ENCODE measurements at places on chromosomes 5 and 9.
A peak's percentile ranks its signal among the peaks of the same experiment; 100 is the strongest.

DNA sequence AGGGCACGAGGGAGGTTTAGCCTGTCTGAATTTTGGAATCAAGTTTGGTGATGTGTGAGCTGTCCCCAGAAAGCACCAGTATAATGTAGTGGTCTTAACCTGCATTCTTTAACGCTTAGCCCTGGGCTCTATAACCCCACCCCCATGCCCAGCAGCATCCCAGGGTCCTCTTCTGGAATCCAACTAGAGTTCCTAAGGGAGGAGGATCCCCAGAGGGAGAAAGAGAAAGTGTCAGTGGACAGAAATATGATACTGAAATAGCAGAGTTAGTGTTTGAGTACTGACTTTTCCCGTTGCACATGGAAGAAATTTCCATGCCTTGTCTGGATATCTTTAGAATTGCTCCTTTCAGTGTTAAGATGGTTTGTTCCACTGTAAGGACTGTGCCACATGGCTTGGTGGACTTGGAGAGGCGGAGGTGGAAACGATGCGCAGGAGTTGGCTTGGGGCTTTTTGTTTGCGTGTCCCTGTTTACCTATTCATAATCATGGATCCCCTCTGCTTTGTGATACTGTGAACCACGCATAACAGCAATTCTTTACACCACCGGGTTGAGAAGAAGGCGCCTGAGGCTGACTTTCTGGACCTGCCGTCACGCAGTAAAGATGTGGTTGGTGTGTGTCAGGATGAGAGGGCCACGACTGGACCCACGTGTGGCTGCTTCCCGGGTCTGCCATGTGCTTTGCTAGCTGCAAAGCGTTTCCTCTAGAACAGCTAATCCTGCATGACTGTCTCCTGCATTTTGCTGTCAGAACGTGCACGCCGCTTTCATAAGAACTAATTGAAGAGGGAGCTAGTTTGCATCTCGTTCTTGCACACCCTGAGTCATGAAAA, 142.3 kb downstream of the SMARCA2 start:
- DNase-seq, result no peak

GRCh38 chr9:71608825-71609447, 159.4 kb downstream of the CEMIP2 start:
- DNase-seq, result no peak

GRCh38 chr9:25513509-25514033, 164.7 kb downstream of the TUSC1 start:
- DNase-seq, result no peak

GRCh38 chr5:172178991-172179989, 8.7 kb downstream of the STK10 start:
- DNase-seq, result no peak

GRCh38 chr5:121408778-121409177, 442.9 kb upstream of the FTMT start:
- DNase-seq, result no peak

- DNase-seq, result no peak
Observed at GRCh38 chr5:6361101-6361500, 17.2 kb downstream of the MED10 start.

- DNase-seq, result peak; percentile 88
Observed at GRCh38 chr9:129139993-129140396, 28.8 kb downstream of the PTPA start.

- DNase-seq, result no peak
Observed at GRCh38 chr9:137194909-137195308, 5.6 kb downstream of the TPRN start.

DNA sequence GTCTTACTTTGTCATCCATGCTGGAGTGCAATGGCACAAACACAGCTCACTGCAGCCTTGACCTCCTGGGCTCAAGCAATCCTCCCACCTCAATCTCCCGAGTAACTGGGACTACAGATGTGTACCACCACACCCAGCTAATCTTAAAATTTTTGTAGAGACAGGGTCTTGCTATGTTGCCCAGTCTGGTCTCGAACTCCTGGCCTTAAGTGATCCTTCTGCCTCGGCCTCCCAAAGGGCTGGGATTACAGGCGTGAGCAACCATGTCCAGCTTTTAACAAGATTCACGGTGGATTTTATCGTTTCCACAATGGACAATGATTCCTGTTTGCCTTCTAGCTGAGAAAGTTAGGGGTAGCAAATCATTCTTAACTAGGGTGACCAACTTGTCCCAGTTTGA, 165.9 kb downstream of the ZNF608 start:
- no peak for DNase-seq

DNA sequence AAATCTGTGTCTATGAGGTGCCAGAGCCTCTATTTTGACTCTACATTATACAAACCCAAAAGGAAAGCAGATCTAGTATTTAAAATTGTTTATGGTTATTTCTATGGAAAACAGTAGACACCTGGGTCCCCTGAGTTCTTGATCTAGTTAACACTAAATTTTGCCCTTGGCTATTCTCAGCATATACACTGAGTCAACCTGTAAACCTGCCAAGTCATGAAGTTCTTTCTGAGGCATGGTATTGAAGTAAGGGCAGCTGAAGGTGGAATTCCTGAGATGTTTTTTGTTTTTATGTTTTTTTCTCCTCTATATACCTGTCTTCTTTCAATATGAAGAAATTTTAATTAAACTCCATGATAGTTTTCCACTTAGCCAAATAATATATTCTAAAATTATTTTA, 120.2 kb downstream of the PDE4D start:
- DNase-seq, result no peak

DNA sequence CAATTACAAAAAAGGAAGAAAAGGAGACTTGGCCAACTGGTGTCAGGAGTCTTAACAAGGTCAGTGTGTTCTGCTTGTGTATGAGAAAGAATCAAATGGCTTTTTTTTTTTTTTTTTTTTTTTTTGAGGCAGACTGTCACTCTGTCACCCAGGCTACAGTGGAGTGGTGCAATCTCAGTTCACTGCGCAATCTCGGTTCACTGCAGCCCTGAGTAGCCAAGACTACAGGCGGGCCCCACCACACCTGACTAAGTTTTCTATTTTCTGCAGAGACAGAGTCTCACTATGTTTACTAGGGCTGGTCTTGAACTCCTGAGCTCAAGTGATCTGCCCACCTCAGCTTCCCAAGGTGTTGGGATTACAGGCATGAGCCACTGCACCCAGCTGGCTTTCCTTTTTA, 3.1 kb upstream of the IL7R start:
- DNase-seq, result no peak

DNA sequence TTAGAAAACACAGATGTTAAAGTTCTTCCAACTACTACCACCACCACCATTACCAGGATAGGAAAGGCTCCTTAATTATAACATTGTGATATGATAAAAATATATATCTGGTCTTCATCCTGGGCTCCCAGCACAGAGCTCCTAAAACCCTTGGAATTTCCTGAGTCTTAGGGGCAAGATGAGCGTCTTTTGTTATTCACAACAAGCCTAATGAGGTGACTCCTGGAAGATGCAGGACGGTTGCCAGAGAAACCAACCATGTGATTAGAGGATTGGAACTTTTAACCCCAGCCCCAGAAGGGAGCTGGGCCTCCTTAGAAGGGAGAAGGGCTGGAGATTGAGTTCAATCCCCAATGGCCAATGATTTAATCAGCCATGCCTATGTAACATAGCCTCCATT, 148.0 kb upstream of the ADRA1B start:
- DNase-seq, result no peak

- no peak for DNase-seq
Observed at GRCh38 chr5:115702025-115702424, 76.2 kb upstream of the TMED7 start.

- DNase-seq, result peak; percentile 75
Observed at GRCh38 chr5:138641547-138642298, 66.5 kb upstream of the HSPA9 start.

GRCh38 chr9:134917431-134918373, at the start of gene FCN1:
FCN1 (minus strand) TSS chr9:134917912; CDS start chr9:134917871, 41 bp downstream.
- no peak for DNase-seq

DNA sequence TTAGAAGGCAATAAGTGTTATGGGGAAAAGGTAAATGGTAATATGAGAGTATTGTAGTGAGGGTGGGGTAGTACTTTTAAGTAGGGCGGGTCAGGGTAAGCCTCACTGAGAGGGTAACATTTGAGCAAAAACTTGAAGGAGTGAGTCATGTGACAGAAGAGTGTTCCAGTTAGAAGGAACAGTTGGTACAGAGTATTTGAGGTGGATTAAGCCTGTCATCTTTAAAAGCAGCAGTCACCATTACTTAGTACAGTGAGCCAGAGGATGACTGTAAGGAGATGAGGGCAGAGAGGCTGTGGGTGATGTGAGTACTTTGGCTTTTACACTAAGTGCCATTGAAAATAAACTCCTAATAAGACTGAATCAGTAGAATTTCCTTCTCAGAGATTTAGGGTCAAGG, 54.8 kb downstream of the UBAP1 start:
- no peak for DNase-seq

DNA sequence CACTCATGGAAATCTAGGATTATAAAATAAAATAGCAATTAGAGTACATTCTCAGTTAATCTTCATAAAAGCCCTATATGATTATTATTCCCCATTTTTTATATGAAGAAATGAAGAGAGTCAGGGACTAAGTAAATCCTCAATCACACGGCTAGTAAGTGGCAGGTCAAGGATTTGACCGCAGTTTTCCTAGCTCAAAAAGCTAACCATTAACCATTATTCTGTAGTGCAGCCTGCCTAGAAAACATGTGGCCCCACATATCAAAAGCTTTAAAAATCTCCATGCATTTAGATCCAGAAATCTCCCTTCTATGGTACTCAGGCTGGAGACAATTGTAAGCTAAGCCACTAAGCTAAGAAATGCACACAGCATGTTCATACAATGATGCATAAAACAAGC, 21.4 kb downstream of the EPB41L4A start:
- no peak for DNase-seq

DNA sequence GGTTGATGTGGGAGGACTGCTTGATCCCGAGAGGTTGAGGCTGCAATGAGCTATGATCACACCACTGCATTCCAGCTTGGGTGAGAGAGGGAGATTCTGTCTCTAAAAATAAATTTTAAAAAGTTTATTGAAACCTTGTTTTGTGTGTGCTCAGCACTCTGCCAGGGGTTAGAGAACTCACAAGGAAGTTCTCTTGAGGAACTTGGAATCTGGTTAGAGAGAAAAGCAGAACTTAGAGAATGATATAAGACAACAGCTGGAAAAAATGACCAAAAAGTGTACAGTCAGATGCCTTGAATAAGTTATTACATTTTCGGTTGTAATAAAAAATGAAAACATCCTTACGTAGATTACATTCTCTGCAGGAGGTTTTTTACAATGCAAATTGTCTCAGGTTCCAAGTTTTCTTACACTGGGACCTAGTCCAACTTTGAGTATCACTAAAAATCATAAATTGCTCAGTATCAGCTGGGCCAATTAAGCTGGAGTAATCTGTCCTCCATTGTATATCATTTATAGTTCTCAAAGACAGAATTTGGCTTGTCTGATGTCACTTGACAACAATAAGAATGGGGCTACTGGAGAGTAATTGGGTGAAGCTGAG, 21.7 kb upstream of the TENT2 start:
- DNase-seq, result no peak

Measured in caudate nucleus (tissue), 63 donors.